ENCODE measurements at places on chromosomes 7 and 10.

DNA sequence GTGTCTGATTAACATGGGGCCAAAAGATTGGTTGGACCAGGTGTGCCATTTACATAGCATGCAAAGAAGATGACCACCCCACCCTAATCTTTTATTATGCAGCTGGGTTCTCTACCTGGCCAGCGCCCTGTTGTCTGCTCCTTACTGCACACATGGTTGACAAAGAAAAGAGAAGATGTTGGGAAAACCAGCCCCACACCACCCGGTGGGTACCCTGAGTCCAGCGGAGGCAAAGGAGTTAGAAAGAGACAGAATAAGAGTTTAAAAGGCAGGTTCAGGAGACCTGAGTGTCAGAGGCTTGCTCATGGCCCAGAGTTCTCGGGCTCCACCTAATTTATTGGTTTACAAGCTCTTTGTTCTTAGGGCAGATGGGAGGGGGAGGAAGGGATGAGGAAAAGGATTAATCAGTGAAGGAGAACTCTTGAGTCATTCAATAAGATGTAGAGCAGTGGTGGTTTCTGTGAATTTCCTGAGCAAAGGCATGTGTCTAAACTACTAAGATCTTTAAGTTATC is 24.1 kb upstream of the ABCA13 start:
- DNase-seq: no peak

GRCh38 chr7:30650421-30650808 is 31.8 kb downstream of the CRHR2 start:
- DNase-seq: no peak

DNA sequence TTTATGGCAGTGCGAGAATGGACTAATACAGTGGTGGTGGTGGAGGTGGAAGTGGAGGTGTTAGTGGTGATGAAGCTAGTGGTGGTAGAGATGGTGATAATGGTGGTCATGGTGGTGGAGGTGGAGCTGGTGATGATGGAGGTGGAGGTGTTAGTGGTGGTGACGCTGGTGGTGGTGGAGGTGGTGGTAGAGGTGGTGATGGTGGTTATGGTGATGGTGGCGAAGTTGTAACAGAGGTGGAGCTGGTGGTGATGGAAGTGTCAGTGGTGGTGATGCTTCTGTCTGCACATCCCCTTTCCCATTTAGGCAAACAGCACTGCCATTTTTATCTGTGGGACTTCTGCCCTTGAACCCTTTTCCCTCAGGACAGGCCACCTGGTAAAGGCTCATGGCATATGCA is 7.4 kb upstream of the PTPRN2 start:
- DNase-seq: no peak

GRCh38 chr10:98367604-98368451 is 47.2 kb downstream of the PYROXD2 start:
- DNase-seq: no peak

DNA sequence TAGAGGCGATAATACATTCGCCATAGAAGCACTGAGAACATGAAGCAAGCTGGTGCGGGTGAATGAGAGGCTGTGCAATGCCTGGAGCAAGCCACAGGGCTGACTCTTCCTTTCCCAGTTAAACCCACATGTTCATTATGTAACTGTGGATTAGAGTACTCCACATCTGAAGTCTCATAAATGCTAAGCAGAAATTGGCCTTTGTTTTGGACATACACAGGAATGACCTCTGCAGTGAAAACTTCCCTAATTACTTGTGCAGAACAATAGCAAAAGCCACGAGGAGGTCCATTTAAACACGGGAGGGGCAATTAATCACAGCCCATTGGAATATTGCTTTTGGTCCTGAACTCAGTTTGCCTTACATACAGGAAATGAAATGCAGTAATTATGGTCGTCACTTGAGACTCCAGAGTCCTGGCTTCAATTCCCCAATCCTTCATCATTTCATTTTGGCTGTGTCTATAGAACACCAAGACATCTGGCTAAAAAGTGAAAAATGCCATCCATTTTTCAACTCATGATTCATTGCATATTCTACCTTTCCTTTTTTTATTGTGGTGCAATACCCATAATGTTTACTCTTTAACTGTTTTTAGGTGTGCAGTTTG is 78.7 kb upstream of the CXCL12 start:
- no peak for DNase-seq
